PC-3 (cell line): ENCODE measurements at places on chromosomes 16 and 17. TPM values are rescaled to one million over a fixed set of nuclear protein-coding genes. Genes with fewer than 3 reads are reported as not detected.

MYLK3 gene
- total RNA-seq, result under 0.01 TPM in 1 of 2 replicates, not detected in the other

ZNF785 gene
- total RNA-seq, result 4.9 and 5.0 TPM in 2 replicates

MAF gene
- total RNA-seq, result not detected in 2 replicates

SAMD14 gene
- total RNA-seq, result 0.11 and 0.17 TPM in 2 replicates

TMEM88 gene
- total RNA-seq, result 1.5 TPM in 1 of 2 replicates, not detected in the other

CKLF gene
- 47.9 and 49.7 TPM in 2 replicates for total RNA-seq

NPW gene
- 3.8 and 5.6 TPM in 2 replicates for total RNA-seq

SAP30BP gene
- 97.8 and 115 TPM in 2 replicates for total RNA-seq

UNK gene
- total RNA-seq, result 21.8 and 22.9 TPM in 2 replicates

DNA sequence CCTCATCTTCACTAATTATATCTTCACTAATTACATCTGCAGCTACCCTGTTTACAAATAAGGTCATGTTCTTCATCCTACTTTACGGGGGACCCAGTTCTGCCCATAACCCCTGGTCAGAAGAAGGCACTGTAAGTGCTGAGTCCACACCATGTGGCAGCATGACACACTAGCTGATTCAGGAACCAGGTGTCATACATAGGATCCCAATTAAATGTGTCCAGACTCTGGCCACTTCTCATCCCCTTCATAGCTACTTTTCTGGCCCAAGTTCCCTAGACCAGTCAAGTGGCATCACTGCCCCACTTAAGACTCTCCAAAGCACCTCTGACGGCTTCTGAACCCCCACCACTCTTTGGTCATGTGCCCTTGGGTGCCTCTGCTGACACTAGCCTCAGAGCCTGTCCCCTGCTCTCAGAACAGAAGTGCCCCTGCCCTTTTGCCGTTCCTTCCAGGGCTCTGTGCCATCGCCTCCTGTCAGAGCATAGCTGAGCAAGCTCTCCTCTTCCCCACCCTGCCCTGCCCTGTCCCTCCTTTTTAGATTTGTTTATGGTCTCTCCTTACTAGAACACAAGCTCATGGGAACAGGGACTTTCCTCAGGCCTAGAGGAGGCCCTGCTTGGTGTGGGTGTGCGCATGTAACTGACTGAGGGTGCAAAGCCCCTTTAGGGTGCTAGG lies 61.1 kb downstream of the B9D1 start:
- DNase-seq, result no peak

GRCh38 chr16:51433599-51433998 lies 282.5 kb upstream of the SALL1 start:
- no peak for DNase-seq

GRCh38 chr17:80726558-80727408 lies 182.1 kb downstream of the RPTOR start:
- DNase-seq, result no peak

GRCh38 chr17:81962499-81963441 lies 1.8 kb upstream of the NOTUM start:
- DNase-seq, result no peak

GRCh38 chr17:70869402-70870085 lies 700.2 kb downstream of the KCNJ2 start:
- DNase-seq, result no peak

GRCh38 chr17:79843816-79844800 lies 4.9 kb upstream of the CBX4 start:
- DNase-seq, result peak; percentile 68

DNA sequence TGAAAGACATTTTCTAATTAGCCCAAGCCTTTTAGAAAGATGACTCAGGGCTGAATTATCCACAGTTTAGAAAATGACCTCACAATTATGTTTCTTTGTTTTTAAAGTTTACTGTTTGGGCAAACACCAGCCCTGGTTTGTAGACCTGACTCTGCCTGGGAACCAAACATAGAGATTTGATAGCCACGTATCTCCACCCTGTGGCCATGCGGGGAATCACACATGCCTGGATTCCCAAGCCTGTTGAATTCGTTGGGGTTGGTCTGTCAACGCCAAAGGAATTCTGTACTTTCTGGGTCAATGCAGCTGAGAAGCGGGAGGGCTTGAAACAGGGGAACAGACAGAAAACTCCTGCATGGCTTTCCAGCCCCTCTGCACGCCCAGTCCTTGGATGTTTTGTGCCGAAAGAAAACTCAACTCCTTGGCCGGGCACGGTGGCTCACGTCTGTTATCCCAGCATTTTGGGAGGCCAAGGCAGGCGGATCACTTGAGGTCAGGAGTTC lies 26.9 kb downstream of the CD300A start:
- peak; percentile 88 for DNase-seq

DNA sequence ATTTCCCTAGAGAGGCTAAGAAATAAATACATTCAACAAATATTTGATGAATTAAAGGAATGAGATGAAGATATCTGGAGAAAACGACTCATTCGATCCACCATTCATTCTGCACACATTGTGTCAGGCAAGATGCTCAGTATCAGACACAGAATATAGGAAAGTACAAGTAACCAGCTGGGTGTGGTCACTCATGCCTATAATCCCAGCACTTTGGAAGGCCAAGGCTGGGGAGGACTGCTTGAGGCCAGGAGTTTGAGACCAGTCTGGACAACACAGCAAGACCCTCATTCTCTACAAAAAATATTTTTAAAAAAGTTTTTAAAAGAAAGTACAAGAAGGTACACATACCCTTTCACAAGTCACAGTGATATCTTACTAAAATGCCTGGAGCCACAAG lies 42.3 kb downstream of the CRLF3 start:
- DNase-seq, result no peak

DNA sequence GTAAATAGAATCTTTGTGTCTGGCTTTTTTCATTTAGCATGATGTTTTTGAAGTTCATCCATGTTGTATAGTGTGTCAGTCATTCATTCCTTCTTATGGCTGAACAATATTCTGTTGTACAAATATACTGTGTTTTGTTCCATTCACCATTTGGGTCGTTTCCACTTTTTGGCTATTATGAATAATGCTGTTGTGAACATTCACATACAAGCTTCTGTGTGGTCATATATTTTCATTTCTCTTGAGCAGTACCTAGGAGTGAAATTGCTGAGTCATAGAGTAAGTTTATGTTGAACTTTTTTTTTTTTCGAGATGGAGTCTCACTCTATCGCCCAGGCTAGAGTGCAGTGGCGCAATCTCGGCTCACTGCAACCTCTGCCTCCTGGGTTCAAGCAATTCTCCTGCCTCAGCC lies 32.3 kb upstream of the TAOK1 start:
- no peak for DNase-seq

DNA sequence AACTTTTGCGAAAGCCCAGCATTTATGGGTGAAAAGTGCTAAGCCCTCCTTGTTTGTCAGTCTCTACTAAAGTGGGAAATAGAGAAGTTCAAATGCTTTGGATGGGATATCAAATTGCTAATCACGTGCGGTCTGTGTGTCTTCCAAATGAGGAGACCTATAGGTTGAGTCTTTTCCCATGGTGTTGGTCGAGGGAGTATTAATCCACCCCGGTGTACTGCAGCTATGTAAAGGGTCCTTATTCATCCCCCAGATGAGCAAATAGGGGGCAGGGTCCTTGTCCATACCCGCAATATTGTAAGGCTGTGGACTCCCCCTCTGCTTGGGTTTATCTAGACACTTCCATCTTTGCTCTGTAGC lies 14.6 kb downstream of the KIAA0513 start:
- no peak for DNase-seq

- DNase-seq, result peak; percentile 7
Measured at GRCh38 chr16:12627394-12627793, 176.3 kb downstream of the CPPED1 start.

DNA sequence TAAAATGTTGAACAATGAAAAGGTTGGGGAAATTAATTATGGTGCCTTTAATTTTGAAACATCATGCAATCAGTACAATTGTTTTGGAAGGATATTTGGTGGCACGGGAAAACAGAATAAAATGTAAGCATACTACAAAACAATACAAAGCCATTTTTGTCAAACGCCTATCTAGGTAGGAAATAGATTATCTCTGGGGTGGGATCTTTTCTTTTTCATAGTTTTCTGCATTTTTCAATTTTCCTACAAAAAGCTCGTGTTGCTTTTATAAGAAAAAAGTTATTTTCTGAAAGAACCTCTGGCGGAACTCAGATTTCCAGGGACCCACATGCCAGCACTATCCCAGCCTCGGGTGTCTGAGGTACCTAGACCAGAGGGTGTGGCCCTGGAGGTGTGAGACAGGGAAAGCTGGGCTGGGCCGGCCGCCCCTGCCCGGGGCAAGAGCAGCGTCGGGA lies 961 bp upstream of the MAP3K3 start:
- DNase-seq, result no peak

GRCh38 chr16:66842765-66843164 lies 1.4 kb upstream of the CA7 start:
- no peak for DNase-seq

GRCh38 chr16:77894162-77894561 lies 105.8 kb downstream of the VAT1L start:
- no peak for DNase-seq

- no peak for DNase-seq
Measured at GRCh38 chr17:62737513-62737912, 70.6 kb downstream of the MARCHF10 start.

DNA sequence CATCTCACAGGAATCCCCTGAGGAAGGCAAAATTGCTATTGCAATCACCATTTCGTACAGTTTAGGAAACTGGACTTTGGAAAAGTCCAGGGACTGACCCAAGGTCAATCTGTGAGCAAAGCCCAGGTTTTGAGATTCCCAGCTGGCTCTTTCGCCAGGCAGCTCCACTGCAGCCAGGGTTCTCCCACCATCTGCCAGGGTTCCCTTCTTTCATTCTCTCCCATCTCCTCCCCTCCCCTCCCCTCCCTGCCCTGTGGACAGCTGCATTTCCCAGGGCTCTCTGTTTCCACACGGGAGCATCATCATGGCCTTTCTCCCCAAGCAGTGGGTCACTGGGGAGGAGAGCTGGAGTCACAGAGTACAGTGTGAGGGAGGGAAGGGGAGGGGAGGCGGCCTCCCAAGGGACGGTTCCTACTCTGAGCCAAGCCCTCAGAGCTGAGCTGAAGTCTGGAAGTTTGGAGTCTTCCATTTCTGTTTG lies 11.9 kb upstream of the GSDMA start:
- no peak for DNase-seq

DNA sequence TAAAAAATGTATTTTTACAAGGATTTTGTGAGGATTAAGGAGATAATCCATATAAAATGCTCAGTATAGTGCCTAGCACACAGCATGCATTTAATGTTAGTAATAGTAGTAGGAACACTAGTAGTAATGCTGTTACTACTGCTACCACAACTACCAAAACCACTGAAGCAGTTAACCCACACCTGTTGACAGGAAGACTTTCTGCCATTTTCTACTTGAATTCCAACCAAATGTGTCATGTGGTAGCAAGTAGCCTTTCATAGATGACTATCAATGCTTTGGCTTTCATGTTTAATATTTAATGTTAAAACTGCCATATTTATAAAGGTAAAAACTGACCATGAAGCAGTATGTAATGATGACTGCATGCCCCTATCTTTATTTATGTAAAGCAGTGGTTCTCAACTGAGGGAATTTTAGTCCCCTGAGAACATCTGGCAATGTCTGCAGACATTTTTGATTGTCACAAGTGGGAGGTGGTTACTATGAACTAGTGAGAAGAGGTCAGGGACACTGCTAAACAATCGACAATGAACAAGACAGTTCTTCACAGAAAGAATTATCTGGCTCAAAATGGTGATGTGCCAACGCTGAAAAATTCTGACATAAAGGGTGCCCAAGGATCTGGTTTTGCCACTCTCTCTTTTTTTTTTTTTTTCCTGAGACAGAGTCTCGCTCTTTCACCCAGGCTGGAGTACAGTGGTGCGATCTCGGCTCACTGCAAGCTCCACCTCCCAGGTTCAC lies 89.4 kb downstream of the ITFG1 start:
- no peak for DNase-seq

- peak; percentile 74 for DNase-seq
Measured at GRCh38 chr17:30095507-30096244, 20.9 kb upstream of the NSRP1 start.

- peak; percentile 84 for DNase-seq
Measured at GRCh38 chr17:50681263-50682200, 26.2 kb downstream of the ANKRD40 start.

- no peak for DNase-seq
Measured at GRCh38 chr16:81738783-81739496, 40.2 kb upstream of the PLCG2 start.

GRCh38 chr17:40363111-40363827 lies 1.3 kb downstream of the GJD3 start:
- DNase-seq, result no peak

GRCh38 chr17:77424585-77425344 lies 284.0 kb downstream of the SEC14L1 start:
- no peak for DNase-seq
